ENCODE measurements at places on chromosomes 6 and 20.

DNA sequence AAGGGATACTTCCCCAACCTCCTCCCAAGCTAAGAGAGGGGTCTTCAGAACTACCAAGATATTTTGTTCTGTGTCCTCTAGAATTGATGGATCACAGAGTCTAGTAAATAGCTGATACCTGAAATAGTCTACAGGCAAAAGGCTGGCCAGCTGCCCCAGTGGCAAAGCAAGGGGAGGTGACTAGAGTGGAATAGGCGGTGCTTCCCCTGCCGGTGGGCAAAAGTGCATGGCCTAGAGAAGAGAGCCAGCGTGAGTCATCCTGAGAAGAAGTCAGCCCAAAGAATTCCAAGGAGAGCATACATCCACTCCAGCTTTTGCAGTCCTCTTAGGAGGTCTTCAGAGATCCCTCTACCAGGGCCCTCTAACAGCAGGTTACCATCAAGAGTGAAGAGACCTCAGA is 14.7 kb downstream of the DPPA5 start:
- H3K4me3 ChIP-seq: no peak overlapping the region
- no peaks in the 10 kb centered on the region for H3K36me3 ChIP-seq
- no peak for DNase-seq
- H3K27ac ChIP-seq: no peak overlapping the region

GRCh38 chr6:135842618-135843392 is 8.7 kb upstream of the PDE7B start:
- no peaks in the 10 kb centered on the region for H3K36me3 ChIP-seq
- no peaks in the 10 kb centered on the region for H3K4me1 ChIP-seq
- no peak overlapping the region for H3K4me3 ChIP-seq
- no peak for DNase-seq
- H3K27me3 ChIP-seq: no peaks in the 10 kb centered on the region
- no peak overlapping the region for H3K27ac ChIP-seq

DNA sequence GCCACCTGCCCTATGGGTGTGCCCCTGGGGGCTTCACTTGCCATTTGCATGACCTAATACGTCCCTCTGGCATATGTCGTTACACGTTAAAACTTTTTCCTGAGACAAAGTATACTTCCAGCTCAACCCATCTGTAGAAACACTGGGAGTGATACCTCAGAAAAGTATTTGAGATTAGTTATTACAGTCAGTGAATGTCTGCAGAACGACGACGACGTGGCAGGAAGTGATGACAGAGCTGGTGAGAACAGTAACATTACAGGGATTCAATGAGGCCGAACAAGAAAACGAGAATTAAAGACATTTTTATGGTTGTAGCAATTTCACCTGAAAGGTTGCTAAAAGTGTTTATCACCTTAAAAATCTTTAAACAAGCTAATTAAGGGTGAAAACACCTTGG is 40.2 kb downstream of the SASH1 start:
- H3K27me3 ChIP-seq: no peaks in the 10 kb centered on the region
- H3K4me1 ChIP-seq: peaks cover 51% of the 10 kb centered on the region
- no peak overlapping the region for H3K27ac ChIP-seq

GRCh38 chr20:21384308-21384892 is 12.9 kb downstream of the NKX2-4 start:
- no peaks in the 10 kb centered on the region for H3K27me3 ChIP-seq
- H3K4me3 ChIP-seq: no peak overlapping the region
- DNase-seq: no peak
- no peaks in the 10 kb centered on the region for H3K36me3 ChIP-seq

DNA sequence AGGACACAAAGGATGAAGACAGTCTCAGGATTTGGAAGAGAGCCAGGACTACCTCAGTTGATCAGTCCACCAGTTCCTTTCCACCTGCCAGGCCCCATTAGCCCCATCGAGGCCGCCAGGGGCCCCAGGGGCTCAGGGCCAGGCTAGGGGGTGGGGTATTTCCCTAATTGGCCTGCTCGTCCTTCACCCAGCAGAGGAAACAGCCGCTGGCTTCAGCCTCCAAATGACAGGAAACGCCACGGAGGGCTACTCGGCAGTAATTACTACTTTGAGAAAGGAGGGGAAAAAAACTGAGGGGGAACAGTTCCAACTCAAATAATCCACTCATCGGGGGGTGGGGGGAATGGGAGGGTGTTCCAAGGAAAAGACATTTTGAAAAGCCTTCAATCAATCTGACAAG is 42.7 kb downstream of the MAFB start:
- H3K27me3 ChIP-seq: no peaks in the 10 kb centered on the region
- no peak overlapping the region for H3K4me3 ChIP-seq
- H3K27ac ChIP-seq: no peak overlapping the region
- no peaks in the 10 kb centered on the region for H3K36me3 ChIP-seq
- no peak for DNase-seq

- H3K36me3 ChIP-seq: no peaks in the 10 kb centered on the region
- H3K27ac ChIP-seq: no peak overlapping the region
- H3K4me3 ChIP-seq: no peak overlapping the region
- no peaks in the 10 kb centered on the region for H3K4me1 ChIP-seq
- no peak for DNase-seq
- no peaks in the 10 kb centered on the region for H3K27me3 ChIP-seq
Observed at GRCh38 chr6:168194732-168195567, 115.9 kb upstream of the FRMD1 start.
